ENCODE measurements at places on chromosomes 7 and 10.
A peak's percentile ranks its signal among the peaks of the same experiment; 100 is the strongest.

GRCh38 chr10:59143544-59143943 lies 32.9 kb upstream of the PHYHIPL start:
- DNase-seq: no peak

- DNase-seq: no peak
These were observed 11.1 kb downstream of the PKD1L1 start for GRCh38 chr7:47937065-47937687.

DNA sequence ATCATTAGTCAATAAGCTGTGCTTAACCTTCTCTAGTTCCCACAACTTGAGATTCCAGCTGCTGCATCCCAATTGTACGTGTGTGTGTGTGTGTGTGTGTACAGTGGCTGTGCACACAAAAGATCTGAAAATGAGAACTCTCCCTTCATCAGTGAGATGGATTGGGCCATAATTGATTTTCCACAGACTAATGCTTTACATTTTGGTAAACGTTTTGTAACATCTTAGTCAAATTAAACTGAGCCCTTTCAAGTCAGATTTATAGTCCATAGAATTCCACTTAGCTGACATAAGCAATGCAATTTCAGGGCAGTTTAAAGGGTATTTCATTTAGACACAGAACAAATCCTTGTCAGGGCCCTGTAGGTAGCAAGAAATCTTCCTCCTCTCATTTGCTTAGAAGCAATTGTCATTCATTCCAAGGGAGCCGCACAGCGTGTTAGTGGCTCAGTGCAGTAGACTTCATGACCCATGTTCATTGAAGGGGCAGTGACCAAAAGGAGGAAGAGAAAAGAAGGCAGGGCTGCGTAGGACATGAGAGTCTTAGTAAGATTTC lies 1123.5 kb upstream of the AUTS2 start:
- no peak for DNase-seq

DNA sequence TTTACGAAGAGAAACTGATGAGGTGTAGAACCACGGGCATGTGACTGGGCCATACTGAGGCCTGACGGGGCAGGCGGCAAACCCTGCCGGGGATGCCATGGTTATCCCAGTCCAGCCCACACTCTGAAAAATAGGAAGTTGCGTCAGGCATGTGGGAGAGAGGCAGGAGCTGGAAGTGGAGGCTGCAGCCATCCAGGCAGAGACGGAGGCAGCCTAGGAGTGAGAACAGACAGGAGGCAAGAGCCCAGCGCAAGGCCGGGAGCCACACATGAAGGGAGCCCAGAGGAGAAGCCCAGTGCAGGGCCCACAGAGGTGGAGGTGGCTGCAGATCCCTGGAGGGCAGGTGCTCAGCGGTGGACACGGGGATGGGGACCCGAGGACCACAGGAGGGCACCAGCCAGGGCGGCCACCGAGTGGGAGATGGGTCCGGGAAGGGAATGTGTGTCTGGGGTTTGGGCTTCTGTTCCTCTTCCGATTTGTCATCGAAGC lies 175.2 kb upstream of the PPP2R2D start:
- no peak for DNase-seq

- peak; percentile 50 for DNase-seq
These were observed 15.2 kb upstream of the PPP2R2D start for GRCh38 chr10:131885391-131886165.

DNA sequence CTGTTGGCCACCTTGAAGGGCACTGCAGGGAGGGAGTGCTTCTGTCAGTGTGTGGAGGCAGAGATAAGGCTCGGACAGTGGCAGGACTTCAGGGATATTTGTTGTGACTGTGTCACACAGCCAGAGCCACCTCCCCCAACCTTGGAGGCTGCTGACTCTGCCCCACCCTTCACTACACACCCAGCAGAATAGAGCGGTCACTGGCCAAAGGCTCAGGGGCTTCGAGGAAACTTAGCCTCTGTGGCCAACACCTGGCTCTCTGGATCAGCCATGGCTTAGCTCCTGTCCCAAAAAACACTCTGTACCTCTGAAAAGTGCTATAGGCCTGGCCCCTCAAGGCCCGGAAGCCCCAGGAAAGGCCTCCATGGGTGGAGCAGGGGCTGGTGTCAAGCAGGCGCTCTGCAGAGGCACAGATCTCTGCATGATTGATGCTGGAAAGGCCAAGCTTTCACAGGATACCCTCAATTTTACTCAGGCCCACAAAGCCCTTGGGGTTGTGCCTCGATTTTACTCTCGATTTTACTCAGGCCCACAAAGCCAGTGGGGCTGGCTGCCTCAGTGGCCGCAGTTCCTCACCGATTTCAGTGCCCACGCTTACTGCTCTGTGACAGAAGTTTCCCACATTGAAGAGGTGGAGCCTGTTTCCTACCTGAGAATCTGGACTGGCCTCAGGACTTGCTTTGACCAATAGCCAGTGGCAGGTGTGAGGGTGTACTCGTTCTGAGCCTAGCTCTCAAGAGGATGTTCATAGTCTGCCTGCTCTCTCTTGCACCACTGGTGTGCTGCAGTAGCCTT lies 113.2 kb upstream of the GPR26 start:
- DNase-seq: no peak
